Activated T-helper 1 cell treated with Interleukin-2 at 50 U/mL for 16 hours (primary cell): ENCODE measurements at places on chromosomes 16 and 17.

DNA sequence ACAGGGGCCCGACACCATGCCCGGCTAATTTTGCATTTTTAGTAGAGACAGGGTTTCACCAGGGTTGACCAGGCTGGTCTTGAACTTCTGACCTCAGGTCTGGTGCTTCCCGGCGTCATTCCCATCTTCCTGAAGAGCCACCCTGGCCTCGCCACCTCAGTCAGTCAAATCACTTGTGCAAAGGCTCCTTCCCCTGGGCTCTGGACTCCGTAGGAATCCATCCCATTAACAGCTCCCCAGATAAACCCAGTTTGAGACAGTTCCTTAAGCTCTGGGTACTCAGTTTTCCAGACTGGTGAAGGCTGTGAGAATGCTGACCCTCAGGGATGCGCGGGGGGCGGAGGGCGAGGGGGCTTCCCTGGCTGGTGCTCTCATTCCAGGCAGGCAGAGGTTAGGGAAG is 39.5 kb downstream of the MRM1 start:
- no peak for DNase-seq

DNA sequence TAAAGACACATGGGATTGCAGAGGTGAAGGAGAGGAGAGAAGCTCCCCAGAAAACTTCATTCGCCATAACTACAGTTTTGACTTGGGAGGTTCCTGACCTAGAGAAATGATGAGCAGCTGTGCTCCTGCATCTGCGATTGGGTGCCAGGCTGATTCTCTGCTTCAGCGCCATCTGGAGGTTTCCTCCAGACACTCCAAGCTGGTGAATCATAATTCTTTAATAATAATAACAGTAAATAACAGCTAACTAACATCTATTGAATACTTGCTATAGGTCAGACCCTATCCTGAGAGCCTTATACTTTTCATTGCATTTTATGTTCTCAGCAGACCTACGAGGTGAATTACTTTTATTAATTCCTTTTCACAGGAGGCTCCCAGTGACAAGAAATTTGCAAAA is 575.8 kb downstream of the TOX3 start:
- no peak for DNase-seq

DNA sequence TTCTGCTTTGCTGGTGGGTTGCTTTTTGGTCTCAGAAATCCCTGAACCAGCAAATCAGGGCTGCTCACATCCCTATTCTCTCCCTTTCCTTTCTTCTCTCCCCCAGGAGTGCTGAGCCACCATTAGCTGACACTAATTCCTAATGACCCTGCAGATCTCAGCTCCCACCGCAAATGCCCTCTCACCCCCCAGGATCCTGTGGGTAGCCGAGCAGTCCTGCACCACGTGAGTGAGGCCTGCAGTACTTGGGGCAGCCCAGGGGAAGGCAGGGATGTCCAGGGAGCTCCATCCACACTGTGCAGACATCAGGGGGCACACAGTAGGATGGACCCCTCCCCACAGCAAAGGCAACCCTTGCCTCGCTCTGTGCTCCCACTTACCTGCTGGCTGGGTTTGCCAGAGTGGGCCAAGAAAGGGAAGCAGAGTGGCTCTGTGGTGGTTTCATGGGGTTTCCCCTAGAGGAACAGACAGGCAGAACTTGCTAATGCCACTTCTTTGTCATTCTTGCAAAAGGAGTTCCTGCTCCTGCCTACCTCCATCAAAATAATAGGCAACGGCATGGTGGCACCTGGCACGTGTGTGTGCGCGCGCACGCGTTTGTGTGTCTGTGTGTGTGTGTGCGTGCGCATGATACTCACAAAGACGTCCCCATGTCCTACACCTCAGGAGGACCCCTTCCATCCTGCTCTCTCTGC is 135.6 kb downstream of the GAS7 start:
- no peak for DNase-seq

DNA sequence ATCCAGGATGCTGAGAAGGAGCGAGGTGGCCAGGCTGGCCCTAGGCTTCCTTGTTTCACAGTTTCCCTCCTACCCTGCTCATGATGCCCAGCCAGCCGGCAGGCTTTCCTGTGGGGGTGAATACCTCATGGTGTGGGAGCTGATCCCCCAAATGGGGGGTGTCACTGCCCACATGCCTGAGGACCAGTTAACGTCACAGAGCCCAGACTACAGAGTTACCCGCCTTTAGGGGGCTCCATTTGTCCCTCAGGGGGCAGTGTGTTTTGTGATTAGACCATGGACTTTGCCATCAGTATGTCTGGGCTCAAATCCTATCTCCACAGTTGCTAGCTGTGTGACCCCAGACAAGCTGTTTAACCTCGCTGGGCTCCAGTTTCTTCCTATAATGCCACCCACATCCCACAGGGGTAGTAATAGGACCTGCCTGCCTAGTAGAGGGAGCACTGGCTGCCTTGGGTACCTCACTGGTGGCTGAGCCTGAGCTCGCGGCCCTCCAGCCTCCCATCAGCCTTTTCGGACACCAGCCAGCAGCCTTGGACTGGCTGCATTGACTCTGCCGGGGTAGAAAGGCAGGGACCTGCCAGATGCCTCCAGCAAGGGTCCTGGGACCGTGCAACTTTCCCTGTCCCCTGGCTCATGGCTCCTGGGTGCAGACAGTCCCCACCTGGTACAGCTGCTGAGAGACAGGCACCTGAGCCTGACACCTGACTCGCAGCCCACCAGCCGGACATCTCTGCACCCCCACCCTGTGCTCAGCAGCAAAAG is 87.5 kb upstream of the GSE1 start:
- DNase-seq = no peak

DNA sequence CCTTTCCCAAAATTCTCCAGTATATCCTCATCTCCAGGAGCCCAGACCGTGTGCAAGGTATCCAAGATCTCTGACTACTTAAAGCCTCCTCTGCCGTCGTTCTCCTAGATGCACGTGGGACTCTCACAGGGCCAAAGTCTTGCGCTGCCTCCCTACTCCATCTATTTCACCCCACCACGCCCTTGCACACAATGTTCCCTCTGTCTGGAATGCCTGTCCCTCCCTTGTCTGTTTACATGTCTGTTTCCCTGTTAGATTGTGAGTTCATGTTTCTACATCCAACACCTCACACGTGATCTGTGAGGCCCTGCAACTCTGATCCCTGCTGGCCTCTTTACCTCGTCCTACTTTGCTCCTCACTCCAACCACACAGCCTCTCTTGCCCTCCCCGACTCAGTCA is 4.9 kb upstream of the FZD2 start:
- no peak for DNase-seq

- DNase-seq = no peak
Measured at GRCh38 chr17:81044764-81045589, 10.0 kb downstream of the BAIAP2 start.

DNA sequence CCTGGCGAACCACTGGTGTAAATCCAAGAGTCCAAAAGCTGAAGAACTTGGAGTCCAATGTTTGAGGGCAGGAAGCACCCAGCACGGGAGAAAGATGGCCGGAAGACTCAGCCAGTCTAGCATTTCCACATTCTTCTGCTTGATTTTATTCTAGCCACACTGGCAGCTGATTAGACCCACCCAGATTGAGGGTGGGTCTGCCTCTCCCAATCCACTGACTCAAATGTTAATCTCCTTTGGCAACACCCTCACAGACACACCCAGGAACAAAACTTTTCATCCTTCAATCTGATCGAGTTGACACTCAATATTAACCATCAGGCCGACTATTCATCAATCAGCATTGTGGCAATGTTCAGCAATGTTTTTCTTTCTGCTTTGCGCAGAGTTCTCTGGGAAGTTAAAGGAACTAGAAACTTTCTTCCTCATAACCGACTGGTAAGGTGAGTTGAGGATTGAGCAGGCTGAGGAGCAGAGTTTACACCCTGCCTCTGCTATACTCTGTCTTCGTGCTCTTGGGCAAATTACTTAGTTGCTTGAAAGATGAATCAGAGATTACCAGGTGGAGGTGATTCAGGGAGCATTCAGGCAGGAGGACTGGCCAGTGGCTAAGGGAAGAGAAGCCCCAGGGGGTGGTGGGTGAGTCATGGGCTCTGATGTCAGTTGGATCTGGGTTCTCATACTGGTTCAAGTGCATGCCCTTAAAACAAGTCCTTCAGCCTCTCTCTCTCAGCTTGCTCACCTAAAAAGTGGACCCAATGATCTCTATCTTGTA is 28.2 kb upstream of the BRD7 start:
- DNase-seq = no peak

GRCh38 chr16:11009027-11009755 is 64.8 kb downstream of the CLEC16A start:
- DNase-seq = no peak
